ENCODE measurements at places on chromosomes 1 and 21. TPM values are rescaled to one million over a fixed set of nuclear protein-coding genes. Genes with fewer than 3 reads are reported as not detected.

Gene LCE3D
- total RNA-seq, result not detected

Gene ARHGAP30
- total RNA-seq, result not detected

Gene ANGPTL7
- total RNA-seq, result not detected

Gene ATAD3C
- total RNA-seq, result 1.4 TPM

Gene KRTAP13-2
- not detected for total RNA-seq

Gene DYNLT4
- total RNA-seq, result not detected

Gene PLA2G5
- not detected for total RNA-seq
